Esophagus muscularis mucosa (tissue), 4 donors: ENCODE measurements at places on chromosomes 1 and 21. TPM values are rescaled to one million over a fixed set of nuclear protein-coding genes. Genes with fewer than 3 reads are reported as not detected.
A peak's percentile ranks its signal among the peaks of the same experiment; 100 is the strongest.

DNA sequence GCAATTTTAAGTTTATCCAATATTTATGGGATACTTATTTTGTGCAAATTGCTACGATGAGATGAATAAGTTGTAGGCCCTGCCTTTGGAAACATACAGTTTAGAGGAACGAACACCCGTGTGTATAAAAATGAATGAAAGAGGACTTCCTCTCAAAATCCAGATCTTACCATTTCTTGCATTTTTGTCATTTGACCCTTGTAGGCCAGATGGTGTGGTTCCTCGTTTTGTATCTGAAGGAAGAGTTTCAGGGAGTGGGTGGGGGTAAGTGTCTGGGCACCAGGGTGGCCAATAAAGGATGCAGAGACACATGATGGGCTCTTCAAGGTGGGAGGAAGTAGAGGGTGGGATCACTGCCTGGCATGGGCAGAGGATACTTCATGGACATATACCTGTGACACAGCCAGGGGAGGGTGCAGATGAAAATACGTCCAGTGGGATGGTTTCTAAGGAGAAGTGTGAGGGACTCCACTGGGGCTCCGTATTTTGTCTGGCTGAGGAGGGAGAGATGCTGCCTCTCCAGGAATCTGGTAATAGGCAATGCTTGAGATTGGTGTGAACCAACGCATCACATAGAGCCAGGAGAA lies 14.4 kb downstream of the MAPKAPK2 start:
- no peak for DNase-seq

DNA sequence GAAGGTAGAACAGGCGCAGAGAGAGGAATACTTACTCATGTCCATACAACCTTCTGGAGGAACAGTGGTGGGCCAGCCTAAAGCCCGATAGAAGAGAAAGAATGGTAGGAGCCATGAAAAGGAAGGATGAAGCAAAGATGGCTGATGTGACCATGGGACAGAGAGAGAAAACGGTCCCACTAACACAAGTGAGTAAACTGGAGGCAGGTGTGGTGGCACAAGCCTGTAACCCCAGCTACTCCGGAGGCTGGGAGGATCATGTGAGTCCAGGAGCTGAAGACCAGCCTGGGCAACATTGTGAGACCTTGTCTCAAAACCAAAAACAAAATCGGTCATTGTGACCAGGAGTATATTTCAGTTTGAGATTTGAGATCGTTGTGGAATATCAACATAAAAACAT lies 49.4 kb downstream of the C1orf198 start:
- DNase-seq, result no peak

GRCh38 chr1:38284953-38285352 lies 238.4 kb upstream of the POU3F1 start:
- no peak for DNase-seq

- peak; percentile 94 for DNase-seq
Observed at GRCh38 chr1:40508375-40509341, at the start of gene EXO5. EXO5 (plus strand) TSS chr1:40508767; CDS start chr1:40514545, 5,778 bp downstream.

DNA sequence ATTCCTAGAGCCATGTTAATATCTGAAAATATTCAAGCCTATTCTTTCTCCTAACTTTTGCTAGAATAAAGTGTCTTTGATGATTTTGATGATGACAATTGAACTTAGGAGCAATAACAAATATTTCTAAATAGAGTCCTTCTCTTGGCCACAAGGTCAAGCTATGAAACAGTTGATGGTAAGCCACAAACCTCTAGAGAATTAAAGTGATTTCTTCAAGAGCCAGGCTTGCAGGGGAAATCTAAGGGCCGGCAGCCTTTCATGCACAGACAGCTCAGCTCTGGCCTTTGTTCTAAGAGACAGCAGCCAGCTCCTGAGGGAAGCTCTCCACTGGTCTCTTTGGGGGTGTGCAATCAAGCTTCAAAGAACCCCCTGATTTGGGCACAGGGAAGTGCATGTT lies 59.0 kb downstream of the SUSD4 start:
- no peak for DNase-seq

GRCh38 chr1:220487297-220487820 lies 40.6 kb upstream of the MARK1 start:
- DNase-seq, result peak; percentile 75

CFHR3 gene
- total RNA-seq, result not detected

ACTA1 gene
- not detected for total RNA-seq

DEPDC1 gene
- total RNA-seq, result 0.78 TPM

SPRR5 gene
- not detected for total RNA-seq

KRTAP19-3 gene
- not detected for total RNA-seq
